ENCODE measurements at places on chromosomes 1 and 21.

DNA sequence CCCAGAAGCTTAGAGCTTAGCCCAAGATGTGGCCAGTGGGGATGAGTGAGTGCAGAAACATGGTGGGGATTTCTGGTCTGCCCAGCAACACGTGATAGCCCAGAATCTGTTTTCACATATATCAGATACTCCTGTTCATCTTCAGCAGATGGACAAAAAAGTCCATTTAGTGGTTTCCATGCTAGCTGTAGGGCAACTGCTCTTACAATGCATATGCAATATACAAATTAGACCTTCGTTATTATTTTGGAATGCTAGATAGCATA, 96.9 kb upstream of the SGIP1 start:
- DNase-seq, result no peak

- DNase-seq, result peak; percentile 40
These were observed 58.5 kb upstream of the ACTL8 start for GRCh38 chr1:17696417-17697301.

GRCh38 chr1:30663596-30664091, 59.7 kb downstream of the MATN1 start:
- no peak for DNase-seq

GRCh38 chr1:226492426-226493137, 56.0 kb upstream of the STUM start:
- DNase-seq, result no peak

- no peak for DNase-seq
These were observed 12.2 kb upstream of the RIPK4 start for GRCh38 chr21:41778930-41779600.
